Activated CD8-positive, alpha-beta memory T cell treated with anti-CD3 and anti-CD28 coated beads, Interleukin-2, amount 10 ng/mL, durations not matched to agents 7 days and 5 days (primary cell): ENCODE measurements at places on chromosomes 6 and 20. TPM values are rescaled to one million over a fixed set of nuclear protein-coding genes. Genes with fewer than 3 reads are reported as not detected.
A peak's percentile ranks its signal among the peaks of the same experiment; 100 is the strongest.

DNA sequence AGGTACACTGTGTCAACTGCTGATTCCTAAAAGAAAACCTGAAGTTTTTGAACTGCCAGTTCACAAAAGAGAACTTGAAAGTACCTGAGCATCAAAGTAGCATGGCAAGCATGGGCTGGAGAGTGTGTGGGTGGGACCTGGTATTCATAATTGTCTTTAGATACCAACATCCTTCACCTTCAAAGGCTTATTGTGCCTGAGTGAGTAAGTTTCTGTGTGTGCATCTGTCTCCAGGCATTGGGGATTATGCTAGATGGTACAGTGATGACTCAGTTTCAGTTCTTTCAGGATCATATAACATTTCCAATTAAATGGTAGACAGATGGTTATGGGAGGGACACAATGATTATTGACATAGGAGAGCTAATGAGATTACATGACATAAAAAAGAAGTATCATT is 238.5 kb downstream of the ZFAND3 start:
- DNase-seq, result no peak
- H3K4me3 ChIP-seq, result no peak overlapping the region
- peaks cover 7% of the 10 kb centered on the region for H3K4me1 ChIP-seq
- H3K36me3 ChIP-seq, result peaks cover 13% of the 10 kb centered on the region
- H3K27me3 ChIP-seq, result no peaks in the 10 kb centered on the region

The CCN2 gene
- not detected for total RNA-seq

The HLA-DPB1 gene
- 150 TPM for total RNA-seq

DNA sequence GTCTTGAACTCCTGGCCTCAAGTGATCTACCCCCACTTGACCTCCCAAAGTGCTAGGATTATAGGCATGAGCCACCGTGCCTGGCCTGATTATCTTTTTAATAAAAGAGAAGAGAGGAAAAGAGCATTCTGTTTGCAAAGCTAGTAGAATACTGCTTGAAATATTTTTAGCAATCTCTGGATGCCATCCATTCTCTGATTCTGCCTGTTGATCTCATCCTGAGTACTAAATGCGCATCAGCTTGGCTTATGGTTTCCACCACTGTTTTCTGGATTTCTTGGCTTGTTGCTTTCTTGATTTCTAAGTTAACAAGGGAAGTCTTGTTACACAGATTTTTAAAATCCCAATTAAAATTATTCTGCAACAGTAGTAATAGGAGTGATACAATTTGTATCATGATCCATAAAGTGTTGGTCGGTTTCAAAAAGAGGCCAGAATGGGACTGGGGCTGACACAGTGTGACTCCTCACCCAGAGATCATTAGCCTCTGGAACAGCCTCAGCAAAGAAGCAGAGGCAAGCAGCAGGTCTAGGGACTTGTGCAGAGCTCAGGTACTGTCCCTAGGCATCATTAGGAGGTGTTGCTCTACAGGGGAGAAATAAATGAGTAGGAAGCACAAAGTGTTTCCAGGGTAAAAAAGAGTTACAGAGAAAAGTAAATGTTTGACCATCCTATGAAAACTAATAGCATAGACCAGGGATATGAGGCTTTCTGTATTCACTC is 17.8 kb upstream of the SLC16A10 start:
- H3K4me1 ChIP-seq, result no peaks in the 10 kb centered on the region
- H3K4me3 ChIP-seq, result no peak overlapping the region
- DNase-seq, result no peak
- no peak overlapping the region for H3K27ac ChIP-seq
- H3K27me3 ChIP-seq, result peaks cover 44% of the 10 kb centered on the region

GRCh38 chr6:11012295-11012754 is 31.8 kb downstream of the ELOVL2 start:
- peaks cover 26% of the 10 kb centered on the region for H3K27me3 ChIP-seq
- no peaks in the 10 kb centered on the region for H3K4me1 ChIP-seq
- H3K27ac ChIP-seq, result no peak overlapping the region
- DNase-seq, result no peak
- no peaks in the 10 kb centered on the region for H3K36me3 ChIP-seq

GRCh38 chr20:60031107-60031506 is 72.9 kb downstream of the CDH26 start:
- H3K4me1 ChIP-seq, result no peaks in the 10 kb centered on the region
- no peaks in the 10 kb centered on the region for H3K27me3 ChIP-seq
- no peaks in the 10 kb centered on the region for H3K36me3 ChIP-seq
- H3K4me3 ChIP-seq, result no peak overlapping the region
- no peak for DNase-seq

DNA sequence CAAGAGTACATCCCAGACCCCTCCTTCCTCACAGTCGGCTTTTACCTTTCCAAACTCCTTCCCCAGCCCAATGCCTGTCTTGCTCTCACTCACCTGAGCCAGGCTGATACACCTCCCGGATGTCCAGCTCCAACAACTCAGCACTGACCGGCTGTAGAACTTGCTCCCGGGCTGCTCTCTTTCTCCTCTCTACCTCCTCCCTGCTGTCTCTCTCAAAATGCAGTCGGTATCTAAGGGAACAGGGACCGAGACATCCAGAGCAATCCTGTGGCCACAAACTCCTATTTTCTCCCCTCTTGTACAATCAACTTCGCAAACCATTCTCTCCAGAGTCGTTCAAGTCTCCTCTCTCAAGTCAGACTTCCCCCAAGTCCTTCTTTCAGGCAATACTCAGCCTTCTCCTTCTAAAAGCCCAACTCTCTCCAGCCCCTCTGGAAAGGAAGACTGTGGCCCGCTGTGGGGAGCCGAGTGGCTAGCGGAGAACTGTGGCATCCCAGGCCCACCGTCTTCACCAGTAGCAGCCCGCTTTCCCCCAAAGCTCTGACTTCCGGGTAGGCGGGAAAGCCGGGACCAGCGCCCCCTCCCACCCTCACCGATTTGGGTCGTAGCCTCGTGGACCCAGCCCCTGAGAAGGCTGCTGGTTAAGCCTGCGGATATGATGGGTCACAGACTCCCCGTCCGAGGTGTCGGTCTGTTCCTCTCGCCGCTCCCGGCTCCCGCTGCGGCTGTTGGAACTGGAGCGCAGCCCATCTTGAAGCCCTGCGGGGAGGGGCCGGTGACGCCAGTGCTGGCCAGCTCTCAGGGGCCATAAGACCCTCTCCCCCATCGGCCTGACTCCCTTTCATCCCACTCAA is 1.1 kb downstream of the GNL1 start:
- no peaks in the 10 kb centered on the region for H3K27me3 ChIP-seq
- H3K27ac ChIP-seq, result peak overlapping the region; percentile 100
- H3K4me1 ChIP-seq, result peaks cover 32% of the 10 kb centered on the region

The EPB41L1 gene
- total RNA-seq, result not detected

The ANKRD66 gene
- not detected for total RNA-seq

- DNase-seq, result no peak
- peaks cover 37% of the 10 kb centered on the region for H3K4me1 ChIP-seq
- H3K27ac ChIP-seq, result peak overlapping the region; percentile 100
- H3K36me3 ChIP-seq, result peaks cover under 1% of the 10 kb centered on the region
- H3K4me3 ChIP-seq, result peak overlapping the region; percentile 100
- no peaks in the 10 kb centered on the region for H3K27me3 ChIP-seq
These were observed 1.8 kb downstream of the SPATA2 start for GRCh38 chr20:49913399-49914047.

GRCh38 chr6:4817551-4817950 is 41.3 kb downstream of the CDYL start:
- H3K27ac ChIP-seq, result no peak overlapping the region
- no peaks in the 10 kb centered on the region for H3K27me3 ChIP-seq
- H3K36me3 ChIP-seq, result peaks cover 6% of the 10 kb centered on the region
- peaks cover 31% of the 10 kb centered on the region for H3K4me1 ChIP-seq

DNA sequence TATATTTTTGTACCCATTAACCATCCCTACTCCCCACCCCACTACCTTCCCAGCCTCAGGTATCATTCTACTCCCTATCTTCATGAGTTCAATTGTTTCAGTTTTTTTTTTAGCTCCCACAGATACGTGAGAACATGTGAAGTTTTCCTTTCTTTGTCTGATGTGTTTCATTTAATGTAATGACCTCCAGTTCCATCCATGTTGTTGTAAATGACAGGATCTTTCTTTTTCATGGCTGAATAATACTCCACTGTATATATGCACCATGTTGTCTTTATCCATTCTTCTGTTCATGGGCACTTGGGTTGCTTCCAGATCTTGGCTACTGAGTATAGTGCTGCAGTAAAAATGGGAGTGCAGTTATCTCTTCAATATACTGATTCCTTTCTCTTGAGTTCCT is 63.5 kb downstream of the MYO6 start:
- DNase-seq, result no peak
- H3K4me3 ChIP-seq, result no peak overlapping the region
- no peak overlapping the region for H3K27ac ChIP-seq
- no peaks in the 10 kb centered on the region for H3K27me3 ChIP-seq
- no peaks in the 10 kb centered on the region for H3K4me1 ChIP-seq
- H3K36me3 ChIP-seq, result no peaks in the 10 kb centered on the region
